ENCODE measurements at places on chromosomes 1 and 21.

- no peak for DNase-seq
Observed at GRCh38 chr1:150874455-150875196, 1.8 kb downstream of the ARNT start.

DNA sequence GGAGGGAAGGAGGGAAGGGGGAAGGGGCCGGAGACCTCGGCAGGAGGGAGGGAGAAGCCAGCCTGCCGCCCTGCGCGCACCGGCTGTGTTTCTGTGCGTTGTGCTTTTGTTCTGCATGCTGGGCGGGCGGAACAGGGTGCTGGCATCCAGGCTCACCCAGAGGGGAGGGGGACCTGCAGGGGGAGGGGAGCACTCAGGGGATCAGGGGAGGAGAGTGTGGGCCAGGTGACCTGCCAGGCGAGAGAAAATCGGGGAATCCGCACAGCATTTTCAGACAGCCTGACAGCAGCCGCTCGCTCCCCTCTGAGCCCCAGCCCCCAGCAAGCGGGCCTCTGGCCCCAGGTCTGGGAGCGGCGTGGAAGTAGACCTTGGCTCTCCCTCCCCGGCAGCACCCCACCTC is 54.7 kb downstream of the RIPK4 start:
- no peak for DNase-seq

GRCh38 chr1:58898739-58899586 is 115.1 kb upstream of the JUN start:
- peak; percentile 73 for DNase-seq

- no peak for DNase-seq
Observed at GRCh38 chr1:14578156-14578555, 20.3 kb upstream of the KAZN start.

Measured in HuH-7.5 (cell line).